ENCODE measurements at places on chromosomes 4 and X.

GRCh38 chrX:136858007-136858756 lies 22.3 kb downstream of the RBMX start:
- DNase-seq: no peak

- DNase-seq: no peak
Observed at GRCh38 chrX:96929036-96929435, 45.3 kb downstream of the RPA4 start.

- DNase-seq: no peak
Observed at GRCh38 chr4:137312257-137312656, 220.0 kb downstream of the PCDH18 start.

- no peak for DNase-seq
Observed at GRCh38 chr4:155703486-155704247, 37.0 kb downstream of the GUCY1A1 start.

DNA sequence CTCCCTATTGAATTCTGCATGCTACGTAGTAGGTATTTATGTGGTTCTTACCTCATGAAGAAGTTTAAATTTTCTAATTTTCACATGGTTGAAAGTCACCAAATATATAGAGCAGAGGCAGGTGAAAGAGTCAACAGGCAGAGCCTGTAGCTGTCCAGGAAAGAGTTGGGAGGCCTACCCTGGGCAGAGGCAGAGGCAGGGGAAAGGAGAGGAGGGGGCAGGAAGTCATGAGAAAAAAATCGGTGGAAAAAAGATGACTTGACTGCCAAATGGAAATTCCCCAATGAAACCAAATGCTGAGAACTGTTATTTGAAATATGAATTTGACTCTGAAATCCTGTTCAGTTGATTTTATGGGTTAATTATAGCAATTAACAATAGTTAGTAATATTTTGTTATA lies 23.1 kb upstream of the GPR34 start:
- DNase-seq: no peak

GRCh38 chr4:88527787-88528186 lies 4.2 kb upstream of the PYURF start:
- no peak for DNase-seq

- no peak for DNase-seq
Observed at GRCh38 chr4:166996216-166996615, 238.1 kb downstream of the SPOCK3 start.

Data from vagina (tissue), 2 donors.